Kidney (tissue), 22 donors: ENCODE measurements at places on chromosomes 7 and 10. TPM values are rescaled to one million over a fixed set of nuclear protein-coding genes. Genes with fewer than 3 reads are reported as not detected.

GRCh38 chr10:26970667-26971066 is 109.9 kb upstream of the ABI1 start:
- H3K27me3 ChIP-seq: no peaks in the 10 kb centered on the region
- H3K4me3 ChIP-seq: no peak overlapping the region
- peaks cover 4% of the 10 kb centered on the region for H3K36me3 ChIP-seq
- H3K4me1 ChIP-seq: no peaks in the 10 kb centered on the region
- no peak overlapping the region for H3K27ac ChIP-seq

DNA sequence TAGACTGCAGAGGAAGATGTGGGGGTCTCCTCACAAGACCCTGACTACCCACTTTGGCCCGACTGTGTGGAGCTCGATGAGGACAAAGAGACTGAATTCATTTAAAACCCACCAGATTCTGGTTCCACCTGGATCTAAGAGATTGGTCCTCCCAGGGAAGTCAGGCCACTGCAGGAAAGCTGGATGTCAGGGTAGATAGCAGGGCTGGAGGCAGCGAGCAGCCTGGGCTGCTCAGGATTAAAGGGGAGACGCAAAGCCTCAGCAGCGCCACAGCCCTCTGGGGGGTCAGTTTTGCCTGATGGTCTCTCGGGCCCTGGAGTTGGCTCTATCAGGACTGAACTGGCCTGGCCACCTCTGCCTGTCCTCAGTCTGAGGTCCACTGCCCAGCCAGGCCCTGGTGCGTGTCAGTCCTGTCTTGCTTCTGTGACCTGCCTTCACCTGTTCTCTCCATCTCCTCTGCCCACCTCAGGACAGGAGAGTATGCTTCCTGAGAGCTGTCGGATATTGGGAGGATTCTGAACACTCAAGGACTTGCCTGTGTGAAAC is 12.2 kb upstream of the KLRG2 start:
- no peaks in the 10 kb centered on the region for H3K36me3 ChIP-seq
- no peaks in the 10 kb centered on the region for H3K27me3 ChIP-seq
- no peak overlapping the region for H3K4me3 ChIP-seq
- no peak overlapping the region for H3K27ac ChIP-seq
- H3K4me1 ChIP-seq: peaks cover 3% of the 10 kb centered on the region

GRCh38 chr7:114217026-114217806 is 197.4 kb upstream of the FOXP2 start:
- no peak overlapping the region for H3K27ac ChIP-seq
- H3K4me1 ChIP-seq: no peaks in the 10 kb centered on the region
- no peak for DNase-seq
- H3K4me3 ChIP-seq: no peak overlapping the region
- no peaks in the 10 kb centered on the region for H3K36me3 ChIP-seq

DNA sequence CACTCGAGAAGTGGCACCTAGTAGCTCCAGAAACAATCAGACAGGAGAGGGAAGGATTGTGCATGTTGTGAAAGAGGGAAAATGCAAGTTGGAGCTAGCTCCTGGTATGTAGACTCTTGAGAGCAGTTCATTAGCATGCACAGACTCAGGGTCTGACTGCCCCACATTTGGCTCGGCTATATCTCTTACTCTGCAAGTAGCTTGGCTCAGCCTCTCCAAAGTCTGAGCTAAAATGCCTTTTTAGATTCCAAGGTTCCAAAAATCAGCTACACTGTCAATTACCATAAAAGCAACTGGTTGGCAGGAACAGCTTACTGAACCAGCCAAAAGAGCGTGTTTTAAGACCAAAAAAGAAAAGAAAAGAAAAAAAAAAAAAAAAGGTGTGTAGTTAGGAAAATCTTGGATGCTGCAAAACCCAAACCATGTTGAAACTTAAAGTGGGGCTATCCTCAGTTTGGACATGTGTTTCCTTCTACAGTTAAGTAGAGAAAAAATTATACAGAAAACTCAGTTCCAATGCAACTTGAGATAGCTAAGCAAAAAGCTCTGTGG is 65.5 kb downstream of the MKX start:
- H3K27me3 ChIP-seq: no peaks in the 10 kb centered on the region
- no peaks in the 10 kb centered on the region for H3K4me1 ChIP-seq
- no peaks in the 10 kb centered on the region for H3K36me3 ChIP-seq
- H3K27ac ChIP-seq: no peak overlapping the region

GRCh38 chr10:59944339-59944935 is 38.1 kb upstream of the CCDC6 start:
- no peak overlapping the region for H3K27ac ChIP-seq
- no peak for DNase-seq
- no peak overlapping the region for H3K4me3 ChIP-seq
- H3K36me3 ChIP-seq: no peaks in the 10 kb centered on the region
- H3K27me3 ChIP-seq: no peaks in the 10 kb centered on the region

DNA sequence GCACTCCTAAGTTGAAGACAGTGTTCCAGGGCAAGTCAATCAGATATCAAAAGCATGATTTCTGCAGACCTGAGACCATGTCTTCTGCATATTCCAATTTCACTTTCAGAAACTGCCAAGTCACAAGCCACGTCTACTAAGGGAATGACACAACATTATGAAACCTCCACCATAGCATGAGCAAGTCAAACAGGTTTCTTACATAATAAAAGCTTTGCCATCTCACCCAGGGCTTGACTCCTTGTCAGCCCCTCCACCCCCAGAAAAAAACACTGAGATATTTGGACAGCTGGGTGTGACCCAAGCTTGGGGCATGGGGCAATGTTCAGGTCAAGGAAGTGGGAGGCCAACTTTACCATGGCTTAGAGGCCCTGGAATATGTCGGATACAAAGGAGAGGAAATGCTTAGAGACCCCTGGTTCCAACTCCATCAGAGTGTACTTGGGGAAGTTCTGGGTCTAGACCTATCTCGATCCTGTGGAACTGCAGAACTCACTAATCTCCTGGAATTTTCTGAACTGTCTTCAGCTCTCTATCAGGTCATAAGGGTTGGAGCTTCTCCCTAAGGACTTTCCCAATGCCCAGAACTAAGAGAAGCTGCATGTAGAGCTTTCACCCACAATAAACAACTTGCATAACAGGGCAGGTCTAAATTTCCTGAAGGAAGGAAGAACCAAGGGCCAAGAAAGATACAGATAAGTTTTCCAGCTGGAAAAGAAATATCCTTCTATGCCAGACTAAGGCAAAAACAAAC is 80.6 kb upstream of the NAMPT start:
- no peak overlapping the region for H3K4me3 ChIP-seq
- no peak overlapping the region for H3K27ac ChIP-seq
- DNase-seq: no peak
- H3K27me3 ChIP-seq: no peaks in the 10 kb centered on the region
- H3K4me1 ChIP-seq: no peaks in the 10 kb centered on the region

GRCh38 chr7:50379082-50379481 is 71.1 kb downstream of the FIGNL1 start:
- H3K36me3 ChIP-seq: no peaks in the 10 kb centered on the region
- DNase-seq: peak; percentile 21
- H3K4me1 ChIP-seq: no peaks in the 10 kb centered on the region

DNA sequence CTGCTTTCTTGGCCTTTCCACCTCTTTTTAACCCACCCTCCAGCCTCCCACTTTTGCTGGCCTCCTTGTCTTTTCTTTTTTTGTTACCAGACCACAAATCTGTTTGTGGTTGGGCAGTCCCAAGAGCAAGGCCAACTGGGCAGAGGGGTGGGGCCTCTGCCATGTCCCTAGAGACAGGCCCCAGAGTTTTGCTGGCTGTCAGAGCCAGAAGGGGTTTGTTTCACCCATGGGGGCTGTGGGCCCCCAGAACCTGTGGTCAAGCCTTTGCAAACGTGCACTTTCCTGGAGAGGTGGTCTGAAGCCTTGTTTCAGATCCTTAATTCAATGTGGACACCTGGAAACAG is 10.3 kb downstream of the ZMIZ1 start:
- peak overlapping the region; percentile 83 for H3K27ac ChIP-seq
- DNase-seq: no peak
- H3K4me1 ChIP-seq: peaks cover 90% of the 10 kb centered on the region
- H3K36me3 ChIP-seq: no peaks in the 10 kb centered on the region

- H3K27ac ChIP-seq: no peak overlapping the region
- no peaks in the 10 kb centered on the region for H3K4me1 ChIP-seq
- H3K36me3 ChIP-seq: no peaks in the 10 kb centered on the region
Observed at GRCh38 chr7:32171248-32171647, 101.0 kb upstream of the PDE1C start.

GRCh38 chr10:98144985-98145384 is 10.5 kb downstream of the R3HCC1L start:
- no peaks in the 10 kb centered on the region for H3K4me1 ChIP-seq
- no peaks in the 10 kb centered on the region for H3K36me3 ChIP-seq
- H3K27ac ChIP-seq: no peak overlapping the region
- no peak for DNase-seq

The ZNF398 gene
- 3.2 TPM for polyA plus RNA-seq

The DYDC2 gene
- 0.22 TPM for polyA plus RNA-seq

The TMEM273 gene
- polyA plus RNA-seq: 3.2 TPM

The GJD4 gene
- polyA plus RNA-seq: not detected

The RBM28 gene
- 11.5 TPM for polyA plus RNA-seq

The HOXA6 gene
- polyA plus RNA-seq: 1.1 TPM
